Thoracic aorta endothelial cell (primary cell): ENCODE measurements at places on chromosomes 7 and 10. TPM values are rescaled to one million over a fixed set of nuclear protein-coding genes. Genes with fewer than 3 reads are reported as not detected.

The FGFBP3 gene
- total RNA-seq, result 0.27 and 0.29 TPM in 2 replicates

The ACSL5 gene
- total RNA-seq, result 10.6 and 35.9 TPM in 2 replicates

The GBX1 gene
- not detected in 2 replicates for total RNA-seq

The CALY gene
- not detected in 2 replicates for total RNA-seq

The CYP3A4 gene
- not detected in 2 replicates for total RNA-seq

The MMP21 gene
- total RNA-seq, result 0.13 TPM in 1 of 2 replicates, not detected in the other

The FZD1 gene
- 2.9 and 3.8 TPM in 2 replicates for total RNA-seq

The PKD2L1 gene
- total RNA-seq, result not detected in 2 replicates

The OPN4 gene
- not detected in 2 replicates for total RNA-seq

The GIMAP2 gene
- total RNA-seq, result 39.8 and 44.8 TPM in 2 replicates

The DOCK4 gene
- total RNA-seq, result 313 and 365 TPM in 2 replicates

The ASB10 gene
- total RNA-seq, result not detected in 2 replicates

The CNPY4 gene
- 18.9 and 21.9 TPM in 2 replicates for total RNA-seq

The INMT gene
- total RNA-seq, result not detected in 2 replicates

The INHBA gene
- total RNA-seq, result 3.3 and 19.5 TPM in 2 replicates

The ACTR3C gene
- total RNA-seq, result 0.07 and 0.13 TPM in 2 replicates

The STYXL1 gene
- total RNA-seq, result 22.7 and 26.7 TPM in 2 replicates

The UPK3B gene
- total RNA-seq, result 0.13 TPM in 1 of 2 replicates, not detected in the other

The HOXA13 gene
- not detected in 2 replicates for total RNA-seq

The CYP3A5 gene
- not detected in 2 replicates for total RNA-seq

The ABCC2 gene
- 1.1 and 1.4 TPM in 2 replicates for total RNA-seq

The TEX36 gene
- total RNA-seq, result not detected in 2 replicates

The PRKCQ gene
- 0.53 and 0.72 TPM in 2 replicates for total RNA-seq

The SLC39A12 gene
- total RNA-seq, result not detected in 2 replicates

The SLC26A3 gene
- total RNA-seq, result not detected in 2 replicates

The LRRC18 gene
- not detected in 2 replicates for total RNA-seq

The DYNC1I1 gene
- total RNA-seq, result 1.6 and 4.0 TPM in 2 replicates

The TRPV5 gene
- total RNA-seq, result not detected in 2 replicates

The SEC61G gene
- total RNA-seq, result 421 and 465 TPM in 2 replicates

The NRG3 gene
- 0.43 and 0.53 TPM in 2 replicates for total RNA-seq

The CCSER2 gene
- total RNA-seq, result 50.8 and 61.5 TPM in 2 replicates

The ANXA8 gene
- total RNA-seq, result not detected in 2 replicates

The DCLRE1C gene
- 11.8 and 19.3 TPM in 2 replicates for total RNA-seq

The MRLN gene
- total RNA-seq, result not detected in 2 replicates

The ADAM8 gene
- total RNA-seq, result 0.07 and 0.13 TPM in 2 replicates

The CHAT gene
- not detected in 2 replicates for total RNA-seq

The MKRN1 gene
- total RNA-seq, result 46.5 and 48.8 TPM in 2 replicates

The PNLIPRP1 gene
- total RNA-seq, result not detected in 2 replicates

The CLDN4 gene
- total RNA-seq, result under 0.01 TPM in 1 of 2 replicates, not detected in the other

The CRHR2 gene
- not detected in 2 replicates for total RNA-seq

The TMEM273 gene
- 4.7 and 4.8 TPM in 2 replicates for total RNA-seq

The AOAH gene
- total RNA-seq, result not detected in 2 replicates

The SLC16A9 gene
- total RNA-seq, result 1.5 and 9.6 TPM in 2 replicates

The PDE1C gene
- 0.13 and 0.43 TPM in 2 replicates for total RNA-seq

The SLC29A3 gene
- 1.3 and 2.1 TPM in 2 replicates for total RNA-seq

The C10orf105 gene
- total RNA-seq, result 0.07 TPM in 1 of 2 replicates, not detected in the other

The DENND2A gene
- not detected in 2 replicates for total RNA-seq

The PPP1R3C gene
- total RNA-seq, result 1.1 and 1.6 TPM in 2 replicates

The AGMO gene
- not detected in 2 replicates for total RNA-seq

The ADARB2 gene
- total RNA-seq, result 0.07 TPM in 1 of 2 replicates, not detected in the other

The SH2B2 gene
- 0.93 and 1.0 TPM in 2 replicates for total RNA-seq

The PAX4 gene
- total RNA-seq, result not detected in 2 replicates
